ENCODE measurements at places on chromosomes 5 and 9.
A peak's percentile ranks its signal among the peaks of the same experiment; 100 is the strongest.

- DNase-seq = no peak
Observed at GRCh38 chr9:98554752-98555151, 154.0 kb downstream of the GABBR2 start.

DNA sequence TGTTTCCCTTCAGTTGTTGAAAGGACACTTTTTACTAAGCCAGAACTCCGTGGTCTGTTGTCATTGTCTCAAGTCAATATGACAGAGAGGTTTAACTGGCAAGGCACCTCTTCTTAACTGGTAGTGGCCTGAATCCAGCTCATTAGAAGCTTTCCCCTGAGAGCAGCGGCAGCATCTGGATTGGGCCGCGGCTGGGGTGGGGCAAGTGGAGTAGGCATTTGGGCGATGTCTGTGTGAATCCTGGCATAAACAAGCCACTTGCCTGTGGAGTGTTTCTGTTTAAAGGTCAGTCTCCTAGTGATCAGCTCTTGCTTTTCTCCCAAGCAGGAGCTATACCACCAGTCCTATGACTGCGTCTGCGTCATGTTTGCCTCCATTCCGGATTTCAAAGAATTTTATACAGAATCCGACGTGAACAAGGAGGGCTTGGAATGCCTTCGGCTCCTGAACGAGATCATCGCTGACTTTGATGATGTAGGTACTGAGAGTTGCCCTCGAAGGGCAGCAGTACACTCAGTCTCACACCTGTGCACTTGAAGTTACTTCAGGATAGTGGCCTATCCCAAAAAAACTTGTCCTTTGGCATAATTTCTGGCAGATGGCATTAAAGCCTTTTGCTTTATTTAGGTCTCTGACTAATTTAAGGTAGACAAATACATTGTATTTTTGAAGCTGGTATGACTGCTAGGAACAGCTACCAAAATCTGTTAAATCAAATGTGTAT lies 48.9 kb downstream of the CFAP90 start:
- no peak for DNase-seq

- DNase-seq = no peak
Observed at GRCh38 chr9:94772144-94772543, 45.6 kb downstream of the AOPEP start.

- no peak for DNase-seq
Observed at GRCh38 chr5:120535900-120536299, 71.8 kb downstream of the PRR16 start.

- DNase-seq = no peak
Observed at GRCh38 chr5:179778591-179778990, 15.2 kb upstream of the LTC4S start.

- DNase-seq = no peak
Observed at GRCh38 chr9:131668439-131669268, 71.2 kb downstream of the RAPGEF1 start.

DNA sequence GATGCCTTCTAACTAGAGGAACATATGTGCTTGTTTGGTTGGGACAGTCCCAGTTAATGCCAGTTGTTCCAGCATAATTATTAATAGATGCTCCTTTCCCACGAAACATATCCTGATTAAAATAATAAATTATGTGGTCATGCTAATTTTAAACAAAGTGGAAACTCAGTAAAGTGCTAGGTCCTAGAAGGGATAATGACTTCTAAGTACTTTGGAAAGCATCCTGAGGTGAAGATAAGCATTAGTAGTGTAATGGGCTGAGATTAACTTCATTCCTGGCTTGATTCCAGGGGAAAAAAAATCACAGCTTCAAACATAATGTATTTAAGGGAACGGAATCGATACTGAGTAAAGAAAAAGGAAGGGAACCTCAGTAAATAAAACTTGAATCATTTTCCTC lies 213.7 kb upstream of the SNX2 start:
- DNase-seq = no peak

- no peak for DNase-seq
Observed at GRCh38 chr9:121225240-121225639, 23.6 kb upstream of the RAB14 start.

DNA sequence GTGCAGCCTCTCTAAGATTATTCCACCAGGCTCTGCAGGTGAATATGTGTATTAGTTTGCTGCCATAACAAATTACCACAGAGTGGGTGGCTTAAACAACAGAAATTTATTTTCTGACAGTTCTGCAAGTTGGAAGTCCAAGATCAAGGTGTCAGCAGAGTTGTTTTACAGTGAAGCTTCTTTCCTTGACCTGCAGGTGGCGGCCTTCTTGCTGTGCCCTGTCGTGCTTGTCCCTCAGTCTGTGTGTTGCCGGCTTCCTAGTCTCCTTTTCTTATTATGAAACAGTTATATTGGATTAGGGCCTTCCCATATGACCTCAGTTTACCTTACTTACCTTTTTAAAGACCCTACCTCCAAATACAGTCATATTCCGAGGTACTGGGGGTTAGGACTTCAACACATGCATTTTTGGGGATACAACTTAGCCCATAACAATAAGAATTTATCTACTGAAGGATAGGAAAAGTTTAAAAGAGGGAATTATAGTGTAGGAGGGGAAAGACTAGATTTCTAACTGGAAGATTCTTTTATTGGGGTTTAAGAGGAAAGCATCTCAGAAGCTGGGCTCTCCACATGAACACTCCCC lies 97.4 kb downstream of the OSTF1 start:
- peak; percentile 64 for DNase-seq

- no peak for DNase-seq
Observed at GRCh38 chr5:17989036-17989435, 354.8 kb downstream of the TAF11L14 start.

GRCh38 chr5:172802567-172803176 lies 31.4 kb upstream of the ERGIC1 start:
- no peak for DNase-seq

- DNase-seq = peak; percentile 17
Observed at GRCh38 chr9:81690251-81690851, 1.0 kb upstream of the TLE1 start.

DNA sequence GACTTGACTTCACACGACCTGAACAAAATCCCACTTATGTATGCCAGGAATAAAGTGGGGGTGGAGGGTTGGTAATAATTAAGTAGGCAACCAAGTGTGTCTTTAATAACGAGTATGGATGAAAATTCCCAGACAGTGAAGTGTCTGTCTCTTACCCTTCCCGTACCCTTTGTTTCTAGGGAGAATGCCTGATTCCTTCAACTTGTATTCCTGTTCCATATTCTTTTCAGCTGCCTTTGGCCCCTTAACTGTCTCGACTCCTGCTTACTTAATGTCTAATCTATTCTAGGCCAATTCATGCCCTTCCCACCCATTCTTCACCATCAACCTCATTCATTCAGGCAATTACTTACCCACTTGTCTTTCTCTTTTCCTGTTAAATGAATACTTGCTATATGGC lies 380.5 kb downstream of the RAB3C start:
- DNase-seq = no peak

DNA sequence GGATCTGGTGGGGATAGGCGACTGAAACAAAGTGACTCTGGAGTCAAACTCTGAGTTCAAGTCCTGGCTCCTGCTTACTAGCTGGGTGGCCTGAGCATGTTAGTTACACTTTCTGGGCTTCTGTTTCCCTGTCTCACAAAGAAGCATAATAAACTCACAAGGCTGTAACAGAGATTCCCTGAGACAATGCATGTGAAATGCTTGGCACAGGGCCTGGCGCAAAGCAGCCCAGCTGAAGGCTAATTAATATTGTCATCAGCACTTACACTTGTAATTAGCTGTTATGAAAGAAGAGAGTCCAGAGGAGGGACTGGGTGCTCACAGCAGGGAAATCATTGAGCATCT lies 64.1 kb upstream of the SPOCK1 start:
- DNase-seq = no peak

- no peak for DNase-seq
Observed at GRCh38 chr9:35277628-35278359, 116.0 kb downstream of the UNC13B start.

GRCh38 chr5:147445917-147446316 lies 64.0 kb downstream of the DPYSL3 start:
- no peak for DNase-seq

GRCh38 chr5:11261241-11261640 lies 500.2 kb upstream of the DAP start:
- DNase-seq = no peak

GRCh38 chr5:26948921-26949320 lies 89.5 kb downstream of the CDH9 start:
- no peak for DNase-seq

Data from endothelial cell (in vitro differentiated cells).